IMR-90 (cell line): ENCODE measurements at places on chromosomes 5 and 9. TPM values are rescaled to one million over a fixed set of nuclear protein-coding genes. Genes with fewer than 3 reads are reported as not detected.

OBP2B gene
- total RNA-seq = not detected in 2 replicates

- DNase-seq = no peak
Observed at GRCh38 chr5:135034963-135035677, 1.1 kb upstream of the PITX1 start.

DNA sequence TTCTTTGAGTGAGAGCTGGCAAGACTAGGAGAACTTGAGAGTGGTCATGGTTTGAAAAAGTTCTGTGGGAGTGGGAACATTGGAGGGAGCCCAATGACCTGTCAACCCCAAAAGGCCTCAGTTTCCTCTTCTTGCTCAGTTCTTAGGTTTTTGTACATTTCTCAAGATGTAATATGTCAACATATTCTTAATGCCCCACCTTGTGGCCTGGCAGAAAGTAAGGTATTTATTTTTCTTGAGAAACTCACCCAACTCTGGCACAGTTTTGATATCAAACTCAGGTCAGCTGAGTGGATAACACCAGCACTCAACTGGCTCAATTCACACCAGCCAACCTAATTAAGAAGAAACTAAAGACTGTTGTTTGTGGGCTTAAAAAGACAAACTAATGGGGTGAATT lies 123.0 kb upstream of the SLC27A6 start:
- no peak for DNase-seq

FBP2 gene
- not detected in 2 replicates for total RNA-seq

OTP gene
- not detected in 2 replicates for total RNA-seq

PCDHB10 gene
- under 0.01 and 0.18 TPM in 2 replicates for total RNA-seq

IFNK gene
- not detected in 2 replicates for total RNA-seq
